ENCODE measurements at places on chromosomes 5 and 9.

GRCh38 chr5:113755516-113755915, 242.0 kb downstream of the YTHDC2 start:
- DNase-seq, result no peak

DNA sequence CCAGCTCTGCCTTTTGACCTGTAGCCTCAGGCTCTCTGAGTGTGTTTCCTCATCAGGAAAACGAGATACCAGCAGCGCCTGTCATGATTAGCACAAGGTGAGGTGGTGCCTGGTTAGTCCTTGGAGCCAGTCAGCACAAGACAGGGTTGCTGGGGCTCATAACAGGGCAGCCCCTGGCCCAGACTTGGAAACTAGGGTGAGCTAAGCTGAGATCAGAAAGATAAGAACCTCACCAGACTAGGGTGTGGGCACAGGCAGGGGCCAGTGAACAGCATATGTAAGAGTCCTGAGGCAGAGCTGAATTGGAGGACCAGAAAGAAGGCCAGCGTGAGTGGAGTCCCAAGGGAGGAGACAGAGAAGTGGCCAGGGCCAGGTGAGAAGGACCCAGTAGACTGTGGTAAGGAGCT, 42.7 kb upstream of the FUBP3 start:
- no peak for DNase-seq

GRCh38 chr5:160442824-160443431, 21.3 kb downstream of the PTTG1 start:
- no peak for DNase-seq

DNA sequence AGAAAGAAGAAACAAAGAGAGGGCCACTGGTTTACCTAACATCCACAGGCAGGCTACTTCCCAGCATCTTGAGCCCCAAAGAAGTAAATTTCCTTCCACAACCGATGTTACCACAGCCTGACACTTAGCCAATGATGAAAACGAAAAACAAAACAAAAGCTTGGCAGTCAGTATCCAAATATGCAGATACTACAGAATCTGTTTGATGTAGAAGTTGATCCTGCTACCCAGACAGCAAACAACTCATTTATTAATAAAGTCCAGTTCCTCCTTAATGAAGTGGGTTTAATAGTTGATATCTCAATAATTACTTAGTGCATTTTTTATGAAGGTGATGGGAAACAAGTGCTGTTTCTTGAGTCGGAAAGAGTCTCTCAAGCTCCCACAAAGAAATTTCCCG, 67.1 kb upstream of the GABRP start:
- no peak for DNase-seq

GRCh38 chr5:18088020-18088579, 453.8 kb downstream of the TAF11L14 start:
- DNase-seq, result no peak

All from vagina (tissue), 2 donors.